ENCODE measurements at places on chromosomes 13 and 19.
A peak's percentile ranks its signal among the peaks of the same experiment; 100 is the strongest.

DNA sequence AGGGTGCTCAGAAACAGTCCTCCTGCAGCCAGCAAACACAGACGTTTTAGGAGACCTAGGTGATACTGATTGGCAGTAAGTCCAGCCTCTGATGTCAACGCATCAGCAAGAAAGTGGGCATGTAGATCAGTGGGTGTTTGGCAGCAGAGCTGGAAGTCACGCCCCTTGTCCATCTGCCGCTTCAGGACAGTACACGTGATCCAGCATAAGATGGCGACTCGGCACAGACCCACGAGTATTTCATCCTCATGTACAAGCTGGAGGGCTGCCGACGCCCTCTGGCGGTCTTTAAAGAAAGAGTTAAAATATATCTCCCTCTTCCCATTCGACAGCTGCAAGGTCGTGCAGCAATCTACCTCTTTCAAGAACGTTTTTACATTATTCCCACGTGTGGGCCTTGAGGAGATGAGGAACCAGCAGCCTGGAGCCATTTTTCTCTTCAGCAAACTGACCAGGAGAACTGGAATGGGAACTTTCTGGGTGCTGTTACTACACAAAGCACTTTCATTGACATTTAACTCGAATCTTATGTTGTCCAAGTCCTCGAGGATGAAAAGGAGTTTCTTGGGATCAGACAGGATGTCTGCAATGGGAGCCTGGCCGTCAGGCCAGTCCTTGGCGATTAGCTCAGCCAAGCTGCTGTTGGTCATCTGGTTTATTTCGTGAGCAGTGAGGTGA lies 22.3 kb downstream of the NLRP11 start:
- DNase-seq = no peak
- no peaks in the 10 kb centered on the region for H3K4me1 ChIP-seq
- no peaks in the 10 kb centered on the region for H3K36me3 ChIP-seq
- H3K27ac ChIP-seq = no peak overlapping the region
- no peak overlapping the region for H3K4me3 ChIP-seq

DNA sequence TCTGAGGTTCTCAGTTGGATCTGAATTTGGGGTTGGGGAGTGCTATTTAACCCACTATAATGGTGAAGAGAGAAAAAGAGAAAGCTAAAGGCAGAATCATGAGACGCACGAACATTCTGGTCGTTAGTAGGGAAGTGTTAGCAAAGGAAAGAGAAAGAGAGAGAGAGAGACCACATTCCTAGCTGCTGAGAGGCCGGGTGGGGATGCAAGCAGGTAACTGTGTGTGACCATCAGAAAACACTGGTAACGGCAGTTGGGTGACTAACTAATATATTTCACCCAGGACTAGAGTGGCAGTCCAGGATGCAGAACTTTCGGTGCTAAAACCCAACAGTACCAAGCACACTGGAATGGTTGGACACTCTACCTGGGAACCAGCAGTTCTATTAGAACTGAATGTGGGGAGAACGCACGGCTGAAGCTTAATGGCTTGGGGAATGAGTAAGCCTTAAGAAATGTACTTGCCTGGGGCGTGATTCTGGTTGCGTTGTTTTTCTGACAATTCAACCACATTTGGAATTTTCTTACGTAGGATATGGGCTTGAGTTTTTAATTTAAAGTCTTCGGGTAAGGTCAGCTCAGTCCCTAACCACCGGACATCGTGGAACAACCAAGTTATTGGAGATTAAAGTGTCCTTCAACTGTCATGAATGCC lies 130.2 kb downstream of the DNAJC15 start:
- no peaks in the 10 kb centered on the region for H3K36me3 ChIP-seq
- no peak overlapping the region for H3K4me3 ChIP-seq
- peak; percentile 94 for DNase-seq
- H3K27me3 ChIP-seq = no peaks in the 10 kb centered on the region
- peaks cover 12% of the 10 kb centered on the region for H3K4me1 ChIP-seq

DNA sequence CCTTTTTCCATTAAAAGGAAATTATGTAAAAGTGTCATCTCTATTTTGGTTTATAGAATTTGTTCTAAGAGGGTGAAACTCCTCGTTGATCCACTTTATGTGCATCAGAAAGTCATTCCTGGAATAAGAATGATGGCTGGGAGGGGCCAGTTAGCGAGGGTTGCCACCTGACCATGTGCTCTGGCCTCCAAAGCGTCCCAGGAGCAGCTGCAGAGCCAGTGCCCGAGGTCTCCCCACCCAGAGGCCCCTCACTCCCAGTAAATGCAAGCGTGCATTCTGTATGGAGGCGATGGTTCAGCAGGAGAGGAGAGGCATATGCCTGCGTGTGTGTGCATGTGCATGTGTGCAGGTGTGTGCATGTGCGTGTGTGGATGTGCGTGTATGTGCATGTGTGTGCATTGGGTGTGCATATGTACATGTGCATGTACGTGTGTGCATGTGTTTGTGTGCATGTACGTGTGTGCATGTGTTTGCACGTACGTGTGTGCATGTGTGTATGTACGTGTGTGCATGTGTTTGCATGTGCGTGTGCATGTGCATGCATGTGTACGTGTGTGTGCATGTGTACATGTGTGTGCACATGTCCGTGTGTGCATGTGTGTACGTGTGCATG lies 345.8 kb downstream of the TEX29 start:
- no peaks in the 10 kb centered on the region for H3K36me3 ChIP-seq
- no peak for DNase-seq
- no peak overlapping the region for H3K27ac ChIP-seq
- no peak overlapping the region for H3K4me3 ChIP-seq
- H3K27me3 ChIP-seq = no peaks in the 10 kb centered on the region

- no peak overlapping the region for H3K4me3 ChIP-seq
- H3K4me1 ChIP-seq = peaks cover 3% of the 10 kb centered on the region
- H3K27me3 ChIP-seq = no peaks in the 10 kb centered on the region
Measured at GRCh38 chr19:17766543-17767131, 15.4 kb downstream of the FCHO1 start.
